ENCODE measurements at places on chromosomes 4 and X.
A peak's percentile ranks its signal among the peaks of the same experiment; 100 is the strongest.

- DNase-seq = peak; percentile 50
Observed at GRCh38 chr4:173168396-173169177, at the start of gene GALNT7. Gene GALNT7, plus strand, starts transcription at chr4:173168811. Its CDS starts 25 bp downstream, at chr4:173168836.

DNA sequence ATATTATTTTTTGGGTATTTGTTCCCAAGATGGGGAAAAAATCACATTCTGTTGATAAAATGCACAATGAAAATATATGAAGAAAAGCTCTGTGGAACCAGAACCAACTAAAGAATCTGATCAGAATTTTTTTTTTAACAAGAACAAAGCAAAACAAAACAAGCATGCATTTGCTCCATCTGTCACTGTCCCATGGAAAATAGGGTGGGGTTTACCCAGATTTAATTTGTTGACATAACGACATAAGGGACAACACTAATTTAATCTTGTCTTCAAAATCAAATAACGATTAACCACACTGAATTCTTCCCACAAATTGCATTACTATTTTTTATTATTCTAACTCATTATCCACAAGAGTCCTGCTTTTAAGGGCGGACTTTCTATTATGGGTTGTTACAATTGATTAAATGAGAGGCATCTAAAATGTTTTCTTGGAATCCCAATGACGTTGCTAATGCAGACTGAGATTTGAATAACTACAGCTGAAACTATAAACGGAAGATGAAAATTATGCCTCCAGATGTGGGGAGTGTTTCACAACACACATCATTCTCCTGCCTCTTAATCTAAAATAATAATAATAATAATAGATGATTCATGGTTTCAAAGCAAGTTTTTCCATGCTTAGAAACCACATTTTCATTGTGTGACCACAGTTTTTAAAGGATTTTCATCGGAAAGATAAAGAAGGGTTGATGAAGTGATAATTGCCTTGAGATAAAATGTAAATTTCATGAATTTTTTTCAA is 307.0 kb upstream of the CPEB2 start:
- DNase-seq = no peak

DNA sequence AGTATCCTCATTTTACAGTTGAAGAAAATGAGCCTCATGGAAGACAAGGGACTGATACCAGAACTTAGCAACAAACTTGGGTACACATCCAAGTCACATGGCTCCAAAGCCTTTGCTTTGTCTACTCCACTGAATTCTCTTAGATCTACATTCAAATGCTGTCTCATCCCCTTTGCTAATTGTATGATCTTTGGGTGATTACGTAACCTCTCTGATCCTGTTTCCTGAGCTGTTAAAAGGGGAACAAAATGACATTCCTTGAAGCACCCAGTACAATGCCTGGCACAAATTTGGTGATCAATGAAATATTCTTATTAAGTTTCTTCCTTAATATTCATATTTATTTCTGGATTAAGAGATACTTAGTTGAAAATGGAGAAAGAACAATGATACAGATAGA is 5.9 kb upstream of the HPGD start:
- DNase-seq = no peak

GRCh38 chrX:105307762-105308161 is 87.3 kb upstream of the TEX13A start:
- DNase-seq = no peak

- DNase-seq = no peak
Observed at GRCh38 chrX:288561-288991, 7.4 kb downstream of the PLCXD1 start.

DNA sequence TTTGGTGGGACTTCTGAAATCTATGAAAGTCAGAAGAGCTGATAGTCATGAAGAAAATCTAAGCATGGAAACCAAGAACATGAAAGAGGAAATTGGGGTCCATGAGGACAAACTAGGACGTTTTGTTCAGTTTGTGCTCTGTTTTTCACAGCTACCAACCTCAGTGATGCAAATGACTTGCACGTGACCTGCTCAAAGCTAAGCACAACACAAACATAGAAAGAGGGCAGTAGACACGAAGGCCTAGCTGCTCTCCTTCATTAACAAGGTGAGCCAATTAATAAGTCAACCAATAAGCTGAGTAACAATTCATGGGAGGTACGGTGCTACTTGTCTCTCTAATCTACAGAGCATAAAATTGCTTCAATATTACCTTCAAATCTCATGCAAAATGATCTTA is 684.1 kb downstream of the TRAM1L1 start:
- DNase-seq = no peak

DNA sequence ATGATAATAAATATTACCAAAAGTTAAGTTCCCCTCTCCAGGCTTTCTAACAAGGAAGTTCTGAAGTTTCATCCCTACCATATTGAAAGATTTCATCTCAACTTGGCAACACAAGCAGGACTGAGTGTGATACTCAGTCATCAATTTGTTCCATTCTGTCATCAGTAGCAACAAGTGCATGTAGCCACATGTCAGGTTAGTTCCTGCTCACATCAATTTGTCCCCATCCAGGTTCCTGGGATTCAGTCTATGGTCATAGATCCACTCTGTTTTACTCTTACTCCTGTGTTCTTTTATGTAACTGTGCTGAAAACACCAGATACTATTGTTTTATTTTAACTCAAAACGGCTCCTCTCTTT is 22.2 kb downstream of the SMPX start:
- DNase-seq = no peak

DNA sequence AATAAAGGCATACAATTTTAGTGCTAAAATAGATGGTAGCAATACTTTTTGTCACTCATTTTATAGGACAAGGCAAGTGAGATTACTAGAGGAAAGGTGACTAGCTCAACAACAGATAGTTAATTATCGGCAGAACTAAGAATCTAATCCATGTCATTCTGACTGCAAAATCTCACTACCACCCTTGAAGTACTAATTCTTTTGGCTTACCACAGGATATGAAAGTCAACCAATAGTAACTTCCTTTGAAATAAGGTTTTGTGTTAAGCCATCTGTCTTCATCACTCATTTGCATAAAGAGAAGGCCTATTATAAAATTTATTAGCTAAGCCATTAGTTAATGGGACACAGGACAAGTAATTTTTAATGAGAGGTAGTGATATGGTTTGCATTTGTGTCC is 25.3 kb upstream of the ZMAT1 start:
- no peak for DNase-seq

GRCh38 chr4:77015390-77015789 is 60.4 kb downstream of the CCNI start:
- no peak for DNase-seq

GRCh38 chr4:182874797-182875345 is 42.3 kb downstream of the DCTD start:
- no peak for DNase-seq

- DNase-seq = no peak
Observed at GRCh38 chrX:150361777-150362351, 1.3 kb upstream of the MAMLD1 start.

Data from stimulated activated CD8-positive, alpha-beta memory T cell treated with anti-CD3 and anti-CD28 coated beads, Interleukin-4, amount 100 ng/mL, for 24 hours (primary cell).